Fibroblast of villous mesenchyme (primary cell): ENCODE measurements at places on chromosomes 7 and 10. TPM values are rescaled to one million over a fixed set of nuclear protein-coding genes. Genes with fewer than 3 reads are reported as not detected.

- peak; percentile 59 for DNase-seq
Observed at GRCh38 chr7:116777651-116778281, 84.6 kb upstream of the CAPZA2 start.

- DNase-seq = no peak
Observed at GRCh38 chr10:117334066-117334465, 41.2 kb downstream of the PDZD8 start.

DNA sequence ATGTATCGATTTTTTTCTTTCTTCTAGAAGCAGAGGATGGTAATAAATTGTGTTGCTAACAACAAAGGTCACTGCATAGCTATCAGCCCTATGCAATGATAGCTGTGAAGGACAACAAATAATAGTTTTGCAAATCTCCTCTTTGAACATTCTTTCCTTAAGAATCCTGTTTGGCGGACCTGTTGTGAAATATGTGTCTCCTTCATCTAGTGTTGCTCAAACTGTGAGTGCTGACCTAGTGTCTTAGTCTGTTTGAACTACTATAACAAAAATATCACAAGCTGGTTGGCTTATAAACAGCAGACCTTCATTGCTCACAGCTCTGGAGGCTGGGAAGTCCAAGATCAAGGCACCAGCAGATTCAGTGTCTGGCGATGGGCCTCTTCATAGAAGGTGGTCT, 53.7 kb downstream of the CAV1 start:
- DNase-seq = peak; percentile 74

- DNase-seq = no peak
Observed at GRCh38 chr7:90938371-90938770, 325.9 kb upstream of the FZD1 start.

Gene TMEM213
- not detected in 2 replicates for total RNA-seq

DNA sequence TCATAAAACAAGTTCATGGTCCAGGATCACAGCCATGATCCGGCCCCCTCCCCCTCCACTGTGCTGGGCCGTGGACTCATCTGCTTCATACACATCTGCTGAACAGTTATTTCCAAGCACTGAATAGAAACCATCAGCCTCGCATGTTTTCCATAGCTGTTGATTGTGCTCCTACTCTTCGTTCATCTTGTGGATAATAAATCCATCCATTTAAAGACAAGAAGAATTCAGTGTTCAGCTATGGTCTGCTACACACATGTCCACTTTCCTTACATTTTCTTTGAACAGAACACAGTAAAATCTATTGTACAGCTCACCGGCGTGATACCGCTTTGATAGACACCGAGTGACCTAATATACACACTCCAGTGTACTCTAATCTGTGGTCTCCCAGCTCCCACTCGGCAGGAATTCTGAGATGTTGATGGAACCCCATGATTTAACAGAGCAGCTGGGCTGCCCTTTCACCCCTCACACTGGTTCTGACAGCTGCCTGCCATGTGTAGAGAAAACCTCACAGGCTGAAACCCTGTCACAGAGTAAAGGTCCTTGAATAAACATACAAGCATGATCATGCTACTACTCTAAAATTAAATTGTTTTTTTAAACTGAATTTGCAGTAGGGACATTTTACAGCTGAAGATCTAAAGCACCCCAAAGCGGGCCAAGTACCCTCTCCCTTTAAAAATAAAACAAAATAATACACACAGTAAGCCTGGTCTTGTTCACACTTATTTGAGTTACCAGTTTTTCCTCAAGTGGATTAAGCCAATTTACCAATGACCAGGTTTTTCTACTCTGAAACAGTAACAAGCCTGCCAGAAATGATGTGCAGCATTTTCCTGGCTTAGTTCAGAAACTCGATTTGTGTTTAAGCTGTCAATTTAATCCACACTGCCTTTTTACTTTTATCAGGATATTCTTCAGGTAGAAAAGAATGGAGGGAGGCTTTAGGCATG, 95.1 kb upstream of the FZD1 start:
- peak; percentile 39 for DNase-seq

DNA sequence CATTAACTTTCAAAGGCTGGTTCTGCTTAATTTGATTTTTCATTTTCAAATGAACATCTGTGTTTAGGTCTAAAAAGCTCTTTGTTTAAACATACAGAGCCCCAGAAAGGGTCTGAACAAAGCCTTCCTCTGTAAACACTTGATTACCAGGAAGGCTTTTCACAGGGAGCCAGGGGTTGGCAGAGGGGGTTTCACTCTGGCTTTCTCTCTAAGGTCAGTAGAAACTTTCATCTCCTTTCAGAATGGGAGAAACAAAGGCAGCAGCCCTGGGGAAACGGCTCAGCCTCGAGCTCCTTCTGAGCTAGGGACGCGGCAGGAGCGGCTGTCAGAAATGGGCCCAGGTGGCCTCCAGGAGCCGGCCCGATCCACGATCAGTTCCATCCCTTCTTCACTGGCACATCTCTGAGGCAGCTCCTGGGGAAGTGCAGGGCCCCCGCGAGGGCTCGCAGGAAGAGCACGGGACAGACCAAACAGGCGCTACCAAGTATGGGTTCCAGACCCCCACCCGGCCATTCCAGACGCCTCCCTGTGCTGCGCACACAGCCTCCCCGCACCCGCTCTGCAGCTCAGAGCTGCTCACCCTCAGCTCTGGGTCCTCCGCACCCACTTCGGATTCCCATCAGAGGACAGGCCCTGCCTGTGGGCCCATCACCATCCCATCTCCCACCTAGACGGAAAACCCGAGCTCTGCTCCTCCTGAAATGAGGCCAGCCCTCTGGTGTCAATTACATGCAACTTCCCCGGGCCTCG, 124.1 kb downstream of the MAD1L1 start:
- DNase-seq = no peak

Gene PDE6C
- not detected in 2 replicates for total RNA-seq

Gene CH25H
- total RNA-seq = under 0.01 and 0.64 TPM in 2 replicates

DNA sequence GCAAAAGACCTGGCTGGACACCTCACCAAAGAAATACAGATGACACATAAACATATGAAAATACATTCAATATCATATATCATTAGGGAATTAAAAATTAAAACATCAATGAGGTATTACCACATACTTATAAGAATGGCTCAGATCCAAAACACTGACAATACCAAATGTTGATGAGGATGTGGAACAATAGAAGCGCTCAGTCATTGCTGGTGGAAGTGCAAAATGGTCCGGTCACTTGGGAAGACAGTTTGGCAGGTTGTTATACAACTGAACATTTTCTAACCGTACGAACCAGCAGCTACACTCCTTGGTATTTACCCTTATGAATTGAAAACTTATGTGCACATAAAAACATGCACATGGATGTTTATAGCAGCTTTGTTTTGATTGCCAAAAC, 38.5 kb downstream of the ZMYND11 start:
- no peak for DNase-seq

- DNase-seq = no peak
Observed at GRCh38 chr10:75425291-75426079, 5.9 kb upstream of the LRMDA start.

DNA sequence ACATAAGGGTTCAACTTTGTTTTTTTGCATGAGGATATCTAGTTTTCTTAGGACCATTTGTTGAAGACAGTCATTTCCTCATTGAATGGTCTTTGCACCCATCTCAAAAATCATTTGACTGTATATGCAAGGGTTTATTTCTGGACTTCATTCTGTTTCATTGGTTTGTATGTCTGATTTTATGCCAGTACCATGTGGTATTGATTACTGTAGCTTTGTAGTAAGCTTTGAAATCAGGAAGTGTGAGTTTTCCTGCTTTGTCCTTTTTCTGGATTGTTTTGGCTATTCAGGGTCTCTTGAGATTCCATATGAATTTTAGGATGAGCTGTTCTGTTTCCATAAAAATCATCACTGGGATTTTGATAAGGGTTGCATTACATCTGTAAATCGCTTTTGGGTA, 63.9 kb downstream of the SND1 start:
- DNase-seq = no peak

Gene DGKI
- 3.5 and 11.3 TPM in 2 replicates for total RNA-seq

DNA sequence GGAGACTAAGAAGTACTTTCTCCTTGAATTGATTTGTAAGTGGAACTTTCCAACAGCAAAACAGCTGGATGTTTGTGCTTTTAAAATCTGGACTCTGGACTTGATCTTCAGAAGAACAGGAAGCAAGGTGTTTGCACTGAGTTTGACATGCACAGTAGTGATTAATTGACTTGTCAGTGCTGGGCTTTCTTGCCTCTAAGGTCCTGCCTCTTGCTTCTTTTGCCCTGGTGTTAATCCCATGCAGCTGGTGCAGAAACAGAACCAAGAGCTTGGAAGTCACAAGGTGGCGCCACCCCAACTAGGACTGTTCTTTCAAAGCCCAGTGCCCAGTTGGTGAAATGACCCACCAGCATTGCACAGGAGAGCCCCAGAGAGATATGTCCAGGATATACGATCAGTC, 66.8 kb upstream of the SEPHS1 start:
- peak; percentile 27 for DNase-seq

Gene SLC26A4
- under 0.01 and 0.32 TPM in 2 replicates for total RNA-seq

Gene NPFFR1
- not detected in 2 replicates for total RNA-seq
